Eye (tissue), 1 donor: ENCODE measurements at places on chromosomes 6 and 20.

- no peak for DNase-seq
These were observed 54.5 kb upstream of the EYA2 start for GRCh38 chr20:46840054-46840729.

DNA sequence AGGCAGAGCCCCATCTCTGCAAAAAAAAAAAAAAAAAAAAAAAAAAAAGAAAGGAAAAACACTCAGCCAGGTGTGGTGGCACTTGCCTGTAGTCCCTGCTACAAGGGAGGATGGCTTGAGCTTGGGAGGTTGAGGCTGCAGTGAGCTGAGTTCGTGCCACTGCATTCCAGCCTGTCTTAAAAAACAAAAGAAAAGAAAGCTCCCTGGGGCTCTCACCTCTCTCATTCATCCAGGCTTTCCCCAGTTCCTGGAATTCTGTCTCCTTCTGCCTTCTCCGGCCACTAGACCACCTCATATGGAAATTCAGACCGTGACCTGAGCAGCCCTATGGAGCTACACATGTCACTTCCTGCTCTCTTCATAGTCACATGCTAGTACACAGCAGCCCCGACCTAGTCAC is 101.1 kb upstream of the TAB2 start:
- no peak for DNase-seq

GRCh38 chr6:113755449-113756289 is 101.5 kb upstream of the MARCKS start:
- DNase-seq = no peak

DNA sequence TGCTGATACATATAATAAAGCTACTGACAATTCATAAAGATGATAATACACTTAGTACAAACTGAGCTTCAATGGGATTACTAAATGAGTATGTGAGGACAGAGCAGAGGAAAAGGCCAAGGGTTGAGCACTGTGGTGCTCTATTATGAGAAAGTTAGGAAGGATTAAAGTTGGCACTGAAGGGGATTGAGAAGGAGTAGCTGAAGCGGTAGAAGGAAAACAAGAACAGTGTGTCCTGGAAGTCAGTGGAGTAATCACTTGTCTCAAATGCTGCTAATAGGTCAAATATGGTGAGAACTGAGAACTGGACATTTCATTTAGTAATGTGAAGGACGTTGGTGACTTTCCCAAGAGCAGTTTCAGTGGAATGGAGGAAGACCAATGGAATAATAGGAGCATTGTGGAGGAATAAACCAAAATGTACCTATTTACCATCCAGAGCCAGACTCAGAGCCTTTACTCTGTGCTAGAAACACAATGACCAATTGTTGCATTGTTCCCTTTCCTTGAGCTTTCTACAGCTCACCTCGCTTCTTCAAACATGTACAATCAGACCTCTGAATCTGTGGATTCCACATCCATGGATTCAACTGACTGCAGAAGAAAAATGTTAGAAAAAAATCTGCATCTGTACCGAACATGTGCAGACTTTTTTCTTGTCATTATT is 255.9 kb downstream of the LAMA2 start:
- no peak for DNase-seq

DNA sequence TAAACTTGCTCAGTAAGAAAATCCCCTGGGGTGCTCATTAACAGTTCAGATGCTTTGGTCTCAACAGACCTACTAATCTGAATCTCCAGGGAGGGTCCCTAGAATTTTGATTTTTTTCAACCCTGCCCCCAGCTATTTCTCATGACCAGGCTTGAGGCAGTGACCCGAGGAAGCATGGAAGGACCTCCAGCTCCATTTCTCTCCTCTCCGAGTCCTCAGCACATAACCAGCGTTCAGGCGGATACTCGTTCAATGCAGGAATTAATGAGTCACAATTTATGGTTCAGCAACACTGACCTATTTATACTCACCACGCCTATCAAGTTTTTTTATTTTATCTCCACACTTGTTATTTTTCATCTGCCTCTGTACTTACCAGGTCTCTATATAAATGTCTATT is 369.2 kb upstream of the CDH4 start:
- DNase-seq = peak; percentile 79

DNA sequence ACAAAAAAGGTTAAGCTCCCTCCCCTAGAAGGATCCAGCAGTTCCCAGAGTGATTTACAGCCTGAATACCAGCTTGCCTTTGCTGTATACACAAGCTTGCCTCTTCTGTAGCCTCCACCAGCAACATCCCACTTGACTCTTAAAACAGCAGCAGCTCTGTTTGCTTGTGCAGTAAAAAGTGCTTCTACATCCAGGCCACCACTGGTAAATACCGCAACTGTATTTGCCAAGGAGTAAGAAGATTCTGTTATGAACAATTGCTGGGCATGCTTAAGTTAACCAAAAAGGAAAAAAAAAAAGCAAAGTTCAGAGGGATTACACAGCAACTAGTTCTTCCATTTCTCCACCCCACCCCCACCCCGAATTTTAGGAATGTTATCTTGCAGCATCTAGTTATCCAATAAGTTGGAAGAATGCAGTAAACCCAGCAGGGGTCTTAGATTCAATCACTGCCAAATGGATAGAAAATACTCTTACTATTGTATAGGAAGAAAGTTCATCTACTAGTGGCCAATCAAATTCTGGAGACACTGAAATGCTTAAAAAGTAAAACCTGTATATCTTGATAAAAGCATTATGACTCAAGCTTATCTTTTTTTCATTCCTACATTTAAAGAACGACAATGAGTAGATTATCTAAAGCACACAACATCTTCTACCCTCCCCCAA is 4.8 kb downstream of the SALL4 start:
- peak; percentile 34 for DNase-seq

DNA sequence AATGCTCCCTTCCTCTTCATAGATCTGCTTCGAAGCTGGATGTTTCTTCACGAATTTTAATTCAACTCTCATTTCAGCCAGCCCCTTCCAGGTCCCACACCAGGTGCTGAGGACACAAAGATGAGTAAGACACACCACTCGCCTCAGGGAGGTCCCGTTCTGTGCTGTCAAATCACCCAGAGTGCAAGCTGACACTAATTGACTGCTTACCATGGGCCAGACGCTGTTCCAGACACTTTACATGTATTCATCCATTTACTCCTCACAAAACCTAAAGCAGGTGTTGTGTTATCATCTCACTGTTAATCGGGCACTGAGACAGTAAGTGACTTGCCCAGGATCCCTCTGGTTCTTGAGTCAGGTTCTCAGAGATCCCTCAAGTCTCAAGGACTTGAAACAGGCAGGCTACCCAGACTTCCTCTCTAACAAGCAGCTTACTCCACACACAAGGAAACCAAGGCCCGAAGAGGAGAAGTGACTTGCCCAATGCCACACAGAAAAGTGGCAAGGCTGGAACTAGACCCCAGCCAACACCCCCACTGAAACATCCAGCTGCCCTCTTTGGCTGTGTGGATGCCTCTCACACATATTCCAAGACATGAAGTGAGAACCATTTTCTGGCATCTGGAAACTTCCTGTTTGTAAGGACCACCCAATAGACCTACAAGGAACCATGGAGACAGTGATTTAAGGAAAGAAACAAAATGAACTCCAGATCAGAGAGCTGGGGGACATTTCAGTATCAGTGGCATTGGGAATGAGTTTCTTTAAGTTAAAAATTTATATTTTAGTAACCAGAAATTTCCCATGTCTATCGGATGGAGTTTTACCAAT is 174.5 kb downstream of the CDC5L start:
- DNase-seq = peak; percentile 41

GRCh38 chr20:31824554-31825313 is 5.6 kb downstream of the MYLK2 start:
- DNase-seq = no peak

DNA sequence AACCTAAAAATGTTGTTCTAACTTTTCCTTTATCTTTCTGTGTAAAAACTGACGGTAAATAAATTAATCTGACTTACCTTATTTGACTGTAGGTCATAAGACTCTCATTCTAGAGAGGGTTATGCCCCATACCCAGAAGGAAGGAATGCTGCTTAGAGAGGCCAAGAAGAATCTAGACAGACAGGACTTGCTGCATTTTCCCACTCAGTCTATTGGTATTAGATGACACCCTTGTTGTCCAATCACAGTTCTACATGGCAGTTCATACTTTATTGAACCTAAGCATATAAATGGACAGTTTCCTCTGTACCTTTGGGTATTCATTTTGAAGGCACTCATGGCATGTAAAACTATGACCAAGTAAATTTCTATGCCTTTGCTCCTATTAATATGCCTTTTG is 359.6 kb upstream of the ID4 start:
- DNase-seq = no peak

- DNase-seq = no peak
These were observed 48.0 kb downstream of the NFATC2 start for GRCh38 chr20:51494241-51495110.

DNA sequence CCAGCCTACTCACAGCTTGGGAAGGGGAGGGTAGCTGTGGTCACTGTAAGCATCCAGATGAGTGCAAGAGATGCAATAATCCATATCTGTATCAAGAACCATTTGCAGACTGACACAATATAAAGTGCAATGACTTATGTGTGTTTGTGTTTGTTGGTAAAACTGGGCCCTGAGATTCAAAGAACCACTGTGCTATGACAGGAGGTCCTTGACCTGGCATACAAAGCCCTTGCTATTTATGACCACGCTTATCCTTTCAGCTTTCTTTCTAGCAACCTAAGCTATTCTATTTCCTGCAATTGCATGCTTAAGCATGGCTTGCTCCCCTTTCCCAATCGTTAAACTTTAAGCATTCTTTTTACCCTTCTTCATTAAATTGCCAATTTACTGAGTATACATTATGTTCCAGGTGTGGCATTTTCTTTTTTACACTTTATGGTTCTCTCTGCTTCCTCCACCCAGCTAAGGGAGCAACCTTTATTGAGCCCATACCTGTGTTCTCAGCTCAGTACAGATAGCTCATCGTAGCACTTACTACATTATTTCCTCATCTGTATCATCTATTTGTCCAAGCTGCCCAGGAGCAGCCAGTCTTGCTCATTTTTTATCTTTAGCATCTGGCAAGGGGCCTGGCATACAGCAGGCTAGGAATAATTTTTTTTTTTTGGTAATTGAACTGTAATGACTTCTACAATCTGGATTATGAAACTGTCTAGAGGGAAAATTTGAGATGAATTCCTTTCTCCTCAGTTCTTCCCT is 3.5 kb downstream of the MCUR1 start:
- DNase-seq = no peak

GRCh38 chr6:157496534-157497095 is 115.6 kb downstream of the ZDHHC14 start:
- no peak for DNase-seq

GRCh38 chr20:14865169-14865568 is 527.8 kb upstream of the FLRT3 start:
- DNase-seq = no peak

DNA sequence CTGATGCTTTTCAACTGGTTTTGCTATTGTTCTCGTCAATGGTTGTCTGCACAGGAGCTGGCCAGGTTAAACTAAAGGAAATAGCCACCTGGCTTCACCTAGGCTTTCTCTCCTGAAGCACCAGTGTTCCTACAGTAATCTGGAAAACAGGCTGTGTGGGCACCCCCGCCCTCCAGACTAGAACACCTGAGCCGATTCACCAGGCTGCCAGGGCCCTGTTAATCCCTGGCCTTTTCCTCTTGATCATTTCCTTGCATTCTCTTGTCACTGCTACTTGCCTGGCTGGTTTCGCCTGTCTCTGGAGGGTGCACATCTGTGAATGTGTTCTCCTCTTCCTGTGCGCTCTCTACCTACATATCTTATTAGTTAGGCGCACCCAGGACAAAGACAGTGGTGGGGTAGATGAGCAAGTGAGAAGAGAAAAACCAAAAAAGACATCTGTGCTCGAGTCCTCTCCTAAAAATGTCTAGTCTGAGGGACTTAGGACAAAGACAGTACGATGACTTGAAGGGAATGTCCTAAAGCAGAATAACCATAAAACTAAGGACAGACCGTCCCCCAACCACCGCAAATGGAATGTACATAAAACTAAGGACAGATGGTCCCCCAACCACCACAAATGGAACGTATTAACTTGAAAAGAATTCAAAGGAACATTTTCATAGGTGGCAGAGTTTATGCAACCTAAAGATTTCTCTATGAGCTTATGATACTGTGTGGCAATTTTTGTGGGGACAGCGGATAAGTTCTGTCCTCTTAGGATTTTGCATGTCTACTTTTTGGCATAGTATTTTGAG is 45.9 kb upstream of the EMILIN3 start:
- DNase-seq = no peak

DNA sequence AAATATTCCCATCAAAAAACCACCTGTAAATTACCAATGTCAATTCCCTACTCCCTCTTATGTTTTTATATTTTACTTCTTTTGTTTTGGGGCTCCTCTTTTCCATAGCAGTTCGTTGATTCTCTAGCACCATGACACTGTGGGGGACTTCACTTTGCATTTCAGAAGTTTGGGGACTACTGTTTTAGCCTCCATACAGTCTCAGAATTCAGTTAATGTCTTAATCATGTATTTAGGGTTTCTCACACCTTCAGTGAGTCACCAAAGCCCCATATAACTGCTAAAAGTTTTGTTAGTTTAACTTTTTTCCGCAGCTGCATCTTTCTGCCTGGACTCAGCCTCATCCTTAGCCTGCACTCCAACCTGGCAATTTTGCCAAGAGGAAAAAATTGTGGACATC is 20.7 kb upstream of the AIG1 start:
- DNase-seq = no peak

- no peak for DNase-seq
These were observed 4.9 kb downstream of the OVOL2 start for GRCh38 chr20:18052856-18053255.

- peak; percentile 30 for DNase-seq
These were observed 18.6 kb upstream of the CLDN20 start for GRCh38 chr6:155245193-155245592.

- DNase-seq = no peak
These were observed 61.3 kb upstream of the NXT1 start for GRCh38 chr20:23289249-23289648.

GRCh38 chr6:129730477-129731165 is 20.6 kb upstream of the ARHGAP18 start:
- no peak for DNase-seq

DNA sequence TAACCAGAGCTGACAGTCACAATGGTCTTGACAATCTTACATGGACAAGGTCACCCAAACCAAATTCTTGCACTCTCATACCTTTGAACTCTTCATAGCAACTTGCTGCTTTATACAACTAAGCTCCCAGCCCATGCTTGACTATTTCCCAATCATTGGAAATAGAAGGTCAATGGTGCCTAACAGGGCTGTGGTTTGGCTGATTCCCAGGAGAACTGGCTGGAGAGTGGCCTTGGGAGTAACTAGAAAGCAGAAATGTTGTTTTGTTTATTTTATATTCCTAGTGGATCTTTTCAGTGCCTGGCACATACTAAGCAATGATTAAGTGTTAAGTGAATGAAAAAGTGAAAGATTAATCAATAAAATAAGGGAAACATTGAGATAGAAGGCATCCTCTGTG is 3.0 kb downstream of the SPINT4 start:
- DNase-seq = no peak

DNA sequence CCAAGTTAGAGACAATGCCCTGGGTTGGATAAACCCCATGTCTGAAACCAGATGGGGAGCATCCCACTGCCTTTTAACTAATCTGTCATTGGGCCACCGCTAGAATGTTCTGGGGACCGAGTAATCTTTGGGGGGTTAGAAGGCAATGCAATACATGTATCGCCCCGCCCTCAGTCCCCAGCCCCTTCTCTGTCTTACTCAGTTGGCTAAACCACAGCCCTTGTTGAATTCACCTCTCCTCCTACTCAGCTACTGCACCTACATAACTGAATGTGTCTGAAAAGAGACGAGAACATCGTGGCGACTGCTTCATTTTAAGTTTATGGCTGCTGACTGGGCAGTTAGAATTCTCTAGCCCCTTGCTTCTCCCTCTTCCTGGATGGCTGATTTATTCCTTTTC is 15.1 kb upstream of the CCR6 start:
- no peak for DNase-seq

GRCh38 chr6:43990627-43991619 is 136.3 kb downstream of the MRPL14 start:
- DNase-seq = peak; percentile 65
